HT1080 (cell line): ENCODE measurements at places on chromosomes 16 and 17.

GRCh38 chr17:17562146-17562511 is 29.4 kb downstream of the PEMT start:
- no peak for DNase-seq

- DNase-seq = peak; percentile 93
These were observed 233.4 kb upstream of the HSBP1 start for GRCh38 chr16:83574388-83574787.

GRCh38 chr16:19785512-19786130 is 67.5 kb downstream of the IQCK start:
- DNase-seq = no peak

GRCh38 chr16:57012353-57012752 is 23.0 kb downstream of the NLRC5 start:
- DNase-seq = no peak

DNA sequence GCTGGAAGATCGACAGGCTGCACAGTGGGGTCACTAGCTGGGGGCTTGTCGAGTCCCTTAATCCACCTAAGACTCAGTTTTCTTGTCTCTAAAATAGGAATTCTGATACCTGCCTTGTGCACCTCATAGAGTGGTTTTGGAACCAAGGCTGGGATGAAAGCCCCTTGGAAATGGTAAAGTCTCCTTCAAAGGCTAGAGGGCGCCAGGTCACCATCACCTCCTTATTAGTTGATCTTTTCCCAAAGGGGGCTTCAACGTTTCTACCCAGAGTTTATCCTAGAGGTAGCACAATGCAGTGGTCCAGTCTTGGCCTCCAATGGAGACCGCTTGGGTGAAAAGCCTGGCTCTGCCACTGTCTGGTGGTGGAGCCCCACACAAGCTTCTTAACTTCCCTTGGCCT is 158.2 kb downstream of the AIPL1 start:
- DNase-seq = no peak

DNA sequence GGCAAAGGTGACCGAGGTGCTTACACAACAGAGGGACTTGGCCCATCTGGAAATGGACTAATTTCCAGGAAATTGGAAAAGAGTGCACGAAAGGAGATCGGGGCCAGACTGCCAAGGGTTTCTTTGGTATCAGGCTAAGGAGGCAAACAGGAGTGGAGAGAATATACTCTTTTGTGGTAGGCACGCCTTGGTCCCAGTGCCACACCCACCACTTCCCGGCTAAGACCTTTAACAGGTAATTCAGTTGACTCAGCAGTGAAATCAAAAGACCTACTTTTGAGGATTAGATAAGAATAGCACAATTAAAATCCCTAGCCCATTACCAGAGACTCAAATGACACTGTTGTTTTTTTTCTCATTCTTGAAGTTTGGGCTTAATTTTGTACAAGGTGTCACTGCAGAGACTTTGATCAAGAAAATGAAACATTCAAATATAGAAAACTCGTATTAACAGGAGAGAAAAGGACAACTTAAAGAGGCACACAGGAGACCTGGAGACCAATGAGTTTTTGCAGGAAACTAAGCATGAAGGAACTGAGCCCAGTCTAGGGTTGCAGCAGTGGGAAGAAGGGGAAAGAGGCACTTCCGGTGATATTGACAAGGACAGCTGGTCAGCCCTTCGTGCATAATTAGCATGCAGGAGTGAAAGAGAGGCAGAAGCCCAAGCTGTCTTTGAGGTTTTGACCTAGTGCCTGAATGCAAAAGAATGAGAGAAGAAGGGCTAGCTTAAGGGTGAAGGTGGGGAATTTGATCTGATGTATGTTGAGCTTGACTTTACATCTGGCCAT is 265.5 kb upstream of the CCL2 start:
- DNase-seq = no peak

- DNase-seq = no peak
These were observed 1102.5 kb downstream of the CDH11 start for GRCh38 chr16:64019339-64019738.

GRCh38 chr17:27620721-27621120 is 10.3 kb upstream of the LGALS9 start:
- no peak for DNase-seq

- no peak for DNase-seq
These were observed 21.1 kb downstream of the MINK1 start for GRCh38 chr17:4854111-4854681.

DNA sequence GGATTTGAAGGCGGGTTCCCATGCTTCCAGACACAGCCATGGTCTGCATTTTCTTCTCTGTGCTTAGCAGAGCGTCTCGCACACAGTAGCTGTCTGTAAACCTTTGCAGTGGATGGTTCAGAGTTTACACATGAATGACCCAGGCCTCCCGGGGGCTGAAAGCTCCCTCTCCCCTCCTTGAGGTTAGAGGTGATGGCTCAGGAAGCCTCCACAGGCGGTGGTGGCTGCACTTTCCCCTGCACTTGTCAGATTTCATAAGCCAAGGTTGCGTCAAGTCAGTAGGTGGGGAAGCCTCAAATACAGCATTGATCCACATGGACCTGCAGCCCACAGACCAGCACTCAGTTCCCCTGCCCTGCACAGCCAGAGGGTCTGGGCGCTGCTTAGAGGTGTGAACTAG is 211.9 kb downstream of the KATNIP start:
- DNase-seq = no peak

DNA sequence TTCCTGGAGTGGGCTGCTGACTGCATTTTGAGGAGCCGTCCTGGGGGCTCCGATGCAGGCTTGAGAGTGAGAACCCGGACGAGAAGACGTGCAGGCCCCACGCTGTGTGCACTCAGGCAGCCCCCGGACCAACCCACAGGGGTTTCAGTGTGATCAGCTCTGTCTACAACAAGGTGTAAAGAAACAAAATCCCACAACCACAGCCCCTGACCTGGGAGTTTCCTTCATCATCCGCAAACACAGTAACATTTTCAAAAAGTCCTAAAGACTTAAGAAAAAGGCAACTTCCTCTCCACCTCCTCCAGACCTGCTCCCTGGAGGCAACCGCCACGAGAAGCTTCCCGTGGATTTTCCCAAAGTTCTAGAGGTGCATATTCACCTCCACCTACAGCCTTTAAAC is 15.4 kb upstream of the MEAK7 start:
- DNase-seq = no peak

DNA sequence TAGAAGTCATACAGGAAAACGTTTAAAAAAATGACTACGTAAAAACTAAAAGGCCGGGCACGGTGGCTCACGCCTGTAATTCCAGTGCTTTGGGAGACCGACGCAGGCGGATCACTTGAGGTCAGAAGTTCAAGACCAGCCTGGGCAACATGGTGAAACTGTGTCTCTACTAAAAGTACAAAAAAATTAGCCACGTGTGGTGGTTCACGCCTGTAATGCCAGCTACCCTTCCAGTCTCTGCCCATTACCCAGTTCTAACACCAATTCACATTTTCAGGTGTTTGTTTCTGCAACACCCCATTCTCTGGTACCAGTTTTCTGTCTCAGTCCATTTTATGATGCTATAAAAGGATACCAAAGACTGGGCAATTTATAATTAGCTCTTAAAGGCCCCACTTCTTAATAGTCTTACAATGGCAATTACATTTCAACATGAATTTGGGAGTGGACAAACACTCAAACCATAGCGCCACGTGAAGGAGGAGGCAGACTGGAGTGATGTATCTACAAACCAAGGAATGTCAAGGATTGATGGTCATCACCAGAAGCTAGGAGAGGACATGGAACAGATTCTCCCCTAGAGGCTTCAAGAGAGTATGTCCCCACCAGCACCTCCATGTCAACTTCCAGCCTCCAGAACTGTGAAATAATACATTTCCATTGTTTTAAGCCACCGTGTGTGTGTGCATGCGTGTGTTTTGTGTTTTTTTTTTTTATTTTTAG is 791 bp upstream of the C17orf75 start:
- no peak for DNase-seq
